Activated T-cell treated with anti-CD3 and anti-CD28 coated beads, Interleukin-2, amount 50 U/mL, for 24 hours (primary cell): ENCODE measurements at places on chromosomes 13 and 19.

- no peak for DNase-seq
Observed at GRCh38 chr19:3038214-3038613, 9.1 kb upstream of the TLE2 start.

DNA sequence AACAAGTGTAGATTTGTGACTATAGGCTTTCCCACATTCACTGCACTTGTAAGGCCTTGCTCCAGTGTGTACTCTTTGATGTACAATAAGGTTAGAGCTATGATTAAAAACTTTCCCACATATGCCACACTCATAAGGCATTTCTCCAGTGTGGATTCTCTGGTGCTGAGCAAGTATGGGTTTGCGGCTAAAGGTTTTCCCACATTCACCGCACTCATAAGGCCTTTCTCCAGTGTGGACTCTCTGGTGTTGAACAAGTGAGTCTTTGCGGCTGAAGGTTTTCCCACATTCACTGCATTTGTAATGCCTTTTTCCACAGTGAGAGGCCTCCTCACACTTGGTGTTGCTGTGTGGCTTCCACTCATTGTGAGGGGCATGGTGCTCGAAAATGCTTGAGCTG, 3.7 kb downstream of the ZNF772 start:
- no peak for DNase-seq

- no peak for DNase-seq
Observed at GRCh38 chr19:46299004-46299509, 2.2 kb downstream of the HIF3A start.

DNA sequence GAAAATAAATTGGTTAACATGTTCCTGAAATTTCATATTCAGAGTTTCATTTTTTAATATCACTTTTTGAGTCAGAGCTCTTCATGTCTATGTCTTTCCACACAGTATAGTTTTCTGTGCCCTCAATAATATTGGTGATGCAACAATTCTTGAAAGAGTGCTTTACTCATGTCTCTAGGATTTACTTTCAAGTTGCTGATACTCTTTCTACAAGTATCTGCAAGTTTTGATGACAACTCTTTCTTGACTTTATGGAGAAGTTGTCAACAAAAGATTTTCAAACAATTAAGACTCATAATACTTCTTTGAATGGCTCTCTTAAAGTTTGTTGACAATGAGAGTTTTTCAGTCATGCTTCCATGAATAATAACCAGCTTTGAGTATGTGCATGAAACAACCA, 561.7 kb downstream of the DIAPH3 start:
- no peak for DNase-seq

DNA sequence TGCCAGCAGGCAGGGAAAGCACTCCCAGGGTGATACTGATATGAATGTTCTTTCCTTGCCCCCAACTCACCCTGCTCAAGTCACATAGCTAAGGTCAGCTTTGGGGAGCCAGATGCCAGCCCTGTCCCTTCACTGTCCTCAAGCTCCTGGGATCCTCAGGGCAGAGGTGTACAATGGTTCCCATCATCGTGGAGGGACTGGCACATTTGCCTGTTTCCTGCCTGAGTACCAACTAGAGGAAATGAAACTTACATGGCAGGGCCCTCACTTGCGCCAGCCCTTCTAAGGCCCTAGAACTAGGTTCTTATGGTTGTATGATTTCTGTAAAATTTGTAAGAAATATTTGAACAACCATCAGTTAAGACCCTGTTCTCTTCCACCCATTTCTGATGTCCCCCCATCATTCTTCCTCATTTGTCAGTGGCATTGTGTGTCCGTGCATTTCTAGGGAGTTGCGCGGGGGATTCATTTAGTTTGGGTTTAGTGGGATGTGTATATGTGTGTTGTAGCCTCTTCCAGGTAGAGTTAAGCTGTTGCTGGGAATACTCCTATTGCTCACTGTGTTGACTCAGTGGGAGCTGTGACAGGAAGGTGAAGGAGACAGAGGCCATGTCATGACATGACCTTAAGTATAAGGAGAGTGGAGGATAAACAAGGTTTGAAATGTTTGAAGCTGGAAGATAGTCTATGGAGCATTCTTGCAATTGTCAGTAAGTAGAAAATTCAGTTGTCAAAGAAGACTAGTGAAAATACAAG, 41.3 kb upstream of the RCBTB2 start:
- no peak for DNase-seq

DNA sequence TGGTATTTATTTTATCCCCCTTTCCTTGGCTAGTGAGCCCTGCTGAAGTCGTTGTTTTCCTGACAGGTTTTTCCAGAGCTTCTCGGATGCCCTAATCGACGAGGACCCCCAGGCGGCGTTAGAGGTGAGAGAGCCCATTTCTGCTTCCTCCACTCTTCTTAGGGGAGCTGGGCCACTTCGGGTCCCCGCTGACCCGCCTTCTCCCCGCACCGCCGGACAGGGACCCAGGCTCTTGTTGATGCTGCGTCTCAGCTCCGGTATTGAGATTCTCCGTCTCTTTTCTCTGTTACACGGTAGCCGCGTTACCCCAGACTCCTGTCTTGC, 306 bp downstream of the SUGT1 start:
- no peak for DNase-seq

GRCh38 chr13:80251403-80251802, 89.5 kb downstream of the SPRY2 start:
- DNase-seq = no peak
